Left ventricle myocardium superior (tissue), 1 donor: ENCODE measurements at places on chromosomes 3 and 15.

- DNase-seq: no peak
Observed at GRCh38 chr15:77784361-77785292, 151.9 kb upstream of the LINGO1 start.

- DNase-seq: no peak
Observed at GRCh38 chr15:25094519-25094918, 139.7 kb downstream of the SNRPN start.

- DNase-seq: no peak
Observed at GRCh38 chr3:38567498-38567897, 71.4 kb downstream of the EXOG start.

DNA sequence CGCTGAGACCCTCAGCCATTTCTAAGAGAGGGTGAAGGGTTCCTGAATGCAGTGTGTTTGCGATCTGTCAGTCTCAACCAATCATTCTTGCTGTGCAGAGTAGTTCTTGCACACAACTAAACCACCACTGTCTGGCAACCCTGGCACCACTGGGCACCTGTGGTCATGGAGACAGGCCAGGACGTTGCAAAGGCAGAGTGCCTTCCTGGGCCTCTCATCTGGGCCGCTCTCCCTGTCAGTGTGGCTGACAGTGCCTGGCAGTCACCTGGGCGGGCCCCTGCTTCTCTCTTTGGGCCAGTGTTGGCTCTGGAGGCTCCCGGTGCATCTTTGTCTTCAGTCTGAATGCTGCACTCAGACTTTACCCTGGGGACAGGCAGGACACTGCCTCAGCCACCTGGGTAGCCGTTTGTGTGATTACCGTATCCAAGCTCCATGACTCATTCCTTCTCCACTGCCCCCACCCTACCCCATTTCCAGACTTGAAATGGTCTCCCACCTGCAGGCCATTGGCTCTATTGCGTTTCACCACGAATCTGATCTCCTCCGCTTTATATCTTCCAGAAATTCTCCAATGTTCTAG lies 104.6 kb upstream of the KLF13 start:
- DNase-seq: no peak
